Activated T-helper 17 cell treated with anti-CD3 and anti-CD28 coated beads, Interleukin-2, amount 50 U/mL, for 72 hours (primary cell): ENCODE measurements at places on chromosomes 7 and 10.
A peak's percentile ranks its signal among the peaks of the same experiment; 100 is the strongest.

DNA sequence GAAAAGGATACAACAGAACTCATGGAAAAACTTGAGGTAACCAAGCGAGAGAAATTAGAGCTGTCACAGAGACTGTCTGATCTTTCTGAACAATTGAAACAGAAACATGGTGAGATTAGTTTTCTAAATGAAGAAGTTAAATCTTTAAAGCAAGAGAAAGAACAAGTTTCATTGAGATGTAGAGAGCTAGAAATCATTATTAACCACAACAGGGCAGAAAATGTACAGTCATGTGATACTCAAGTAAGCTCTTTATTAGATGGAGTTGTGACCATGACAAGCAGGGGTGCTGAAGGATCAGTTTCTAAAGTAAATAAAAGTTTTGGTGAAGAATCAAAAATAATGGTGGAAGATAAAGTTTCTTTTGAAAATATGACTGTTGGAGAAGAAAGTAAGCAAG is 62.1 kb downstream of the AKAP9 start:
- peaks cover 70% of the 10 kb centered on the region for H3K36me3 ChIP-seq
- no peak overlapping the region for H3K27ac ChIP-seq
- no peak overlapping the region for H3K4me3 ChIP-seq
- H3K4me1 ChIP-seq: no peaks in the 10 kb centered on the region

DNA sequence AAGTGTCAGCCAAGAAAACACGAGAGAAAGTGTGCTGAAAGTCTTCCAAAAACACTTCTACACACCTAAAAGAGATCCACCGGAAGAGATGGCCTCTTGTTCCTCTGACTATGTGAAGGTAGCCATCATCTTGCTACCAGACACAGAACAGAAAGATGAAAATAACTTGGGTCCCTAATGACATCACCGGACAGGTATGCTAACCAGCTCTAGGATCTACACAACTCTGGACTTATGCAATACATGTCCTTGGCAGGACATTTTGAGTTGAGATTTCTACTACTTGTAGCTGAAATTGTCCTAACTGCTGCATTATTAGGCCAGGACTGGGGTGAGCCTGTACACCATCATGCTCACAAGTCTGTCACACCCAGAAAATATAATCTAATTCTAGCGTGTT is 358.7 kb downstream of the ELMO1 start:
- no peak for ATAC-seq
- no peaks in the 10 kb centered on the region for H3K27me3 ChIP-seq
- no peak overlapping the region for H3K4me3 ChIP-seq
- peaks cover 84% of the 10 kb centered on the region for H3K36me3 ChIP-seq
- no peak overlapping the region for H3K27ac ChIP-seq

GRCh38 chr7:113784956-113785355 is 133.9 kb downstream of the PPP1R3A start:
- H3K4me3 ChIP-seq: no peak overlapping the region
- ATAC-seq: no peak
- H3K27ac ChIP-seq: no peak overlapping the region
- H3K4me1 ChIP-seq: no peaks in the 10 kb centered on the region

- H3K4me3 ChIP-seq: no peak overlapping the region
- no peaks in the 10 kb centered on the region for H3K36me3 ChIP-seq
- H3K27me3 ChIP-seq: peaks cover 12% of the 10 kb centered on the region
- no peaks in the 10 kb centered on the region for H3K4me1 ChIP-seq
- no peak overlapping the region for H3K27ac ChIP-seq
- no peak for ATAC-seq
These were observed 170.8 kb downstream of the VPS50 start for GRCh38 chr7:93402944-93403343.

DNA sequence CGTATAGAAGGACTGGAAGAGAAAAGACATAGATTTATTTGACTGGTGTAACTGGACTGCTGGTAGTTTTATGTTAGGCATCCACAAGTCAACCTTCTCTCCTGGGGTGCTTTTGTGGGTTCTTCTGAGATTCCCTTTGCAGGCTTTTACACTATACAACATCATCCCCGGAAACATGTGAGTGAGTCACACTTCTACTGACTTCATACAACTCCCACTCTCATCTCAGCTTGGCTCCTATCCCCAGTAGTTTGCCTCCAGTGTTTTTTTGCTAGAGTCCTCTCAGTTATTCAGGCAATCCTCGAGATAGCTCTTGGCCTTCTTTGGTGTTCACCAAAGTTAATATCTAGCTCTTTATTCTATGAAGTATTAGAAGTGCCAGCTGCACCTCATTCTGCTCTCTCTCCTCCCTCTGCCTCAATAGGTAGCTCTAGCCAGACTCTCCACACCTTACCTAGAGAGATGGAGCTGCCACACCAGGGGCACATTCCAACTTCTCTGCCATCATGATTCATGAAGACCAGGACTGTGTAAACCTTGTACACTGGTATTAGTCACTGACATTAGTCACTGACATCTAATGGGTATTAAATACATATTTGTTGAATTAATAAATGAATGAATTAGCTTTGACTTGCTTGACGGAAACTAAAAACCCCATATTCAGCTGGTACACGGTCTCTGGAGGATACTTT is 281.9 kb downstream of the PPP1R3A start:
- H3K27ac ChIP-seq: no peak overlapping the region
- no peaks in the 10 kb centered on the region for H3K27me3 ChIP-seq
- H3K4me3 ChIP-seq: no peak overlapping the region
- no peak for ATAC-seq
- H3K36me3 ChIP-seq: no peaks in the 10 kb centered on the region
- no peaks in the 10 kb centered on the region for H3K4me1 ChIP-seq

DNA sequence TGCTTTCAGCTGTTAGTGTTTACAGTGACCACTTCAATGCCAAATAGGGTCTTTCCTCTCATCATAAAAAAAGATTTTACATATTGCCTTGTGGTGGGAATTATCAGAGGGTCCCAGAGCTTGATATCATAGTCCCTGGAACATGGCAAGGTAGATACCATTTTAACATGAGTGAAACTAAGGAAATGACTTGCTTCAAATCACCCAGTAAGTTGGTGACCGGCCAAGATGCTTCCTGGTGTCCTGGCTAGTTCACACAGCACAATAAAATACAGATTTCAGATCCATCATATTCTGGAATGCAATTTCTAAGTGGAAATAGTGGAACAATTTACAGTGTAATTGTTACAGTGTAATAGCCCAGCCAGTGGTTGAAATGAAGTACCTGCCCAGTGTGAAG is 36.6 kb downstream of the CNNM1 start:
- H3K36me3 ChIP-seq: no peaks in the 10 kb centered on the region
- peaks cover 32% of the 10 kb centered on the region for H3K27me3 ChIP-seq
- H3K4me3 ChIP-seq: no peak overlapping the region
- H3K27ac ChIP-seq: no peak overlapping the region
- ATAC-seq: no peak

- H3K4me3 ChIP-seq: peak overlapping the region; percentile 59
- H3K27me3 ChIP-seq: no peaks in the 10 kb centered on the region
- H3K4me1 ChIP-seq: peaks cover 54% of the 10 kb centered on the region
These were observed 5.8 kb downstream of the ITPRIP start for GRCh38 chr10:104332243-104333031.

DNA sequence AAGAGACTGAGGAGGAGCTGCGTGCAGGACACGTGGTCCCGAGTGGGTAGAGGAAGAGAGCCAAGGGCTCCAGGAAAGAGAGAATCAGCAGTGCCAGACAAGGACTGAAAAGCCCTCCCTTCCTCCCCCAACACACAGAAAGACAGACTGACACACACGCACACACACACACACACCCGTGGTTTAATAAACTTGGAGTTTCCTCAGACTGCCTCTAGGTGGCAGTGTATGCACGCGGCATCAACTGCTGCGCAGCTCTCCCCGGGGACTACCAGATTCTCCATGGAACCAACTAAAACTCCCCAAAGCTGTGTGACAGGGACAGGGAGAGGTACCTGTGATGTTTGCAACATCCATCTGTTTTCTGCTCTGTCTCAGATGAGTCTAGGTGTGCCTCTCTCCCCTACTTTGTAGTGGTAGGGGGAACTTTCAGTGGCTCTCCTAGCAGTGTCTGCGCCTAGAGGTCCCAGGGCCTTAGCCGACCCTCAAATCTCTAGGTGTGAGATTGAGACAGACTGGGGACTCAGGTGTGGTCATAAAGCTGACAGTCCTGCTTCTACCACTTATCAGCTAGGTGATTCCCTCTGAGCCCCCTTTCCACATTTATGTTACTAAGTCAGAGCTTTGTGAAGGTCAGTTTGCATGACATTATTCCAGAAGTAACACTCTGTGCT is 9.3 kb upstream of the TSPAN14 start:
- H3K27me3 ChIP-seq: no peaks in the 10 kb centered on the region
- H3K36me3 ChIP-seq: no peaks in the 10 kb centered on the region
- peak; percentile 79 for ATAC-seq
- H3K4me3 ChIP-seq: no peak overlapping the region
- H3K4me1 ChIP-seq: peaks cover 33% of the 10 kb centered on the region
- peak overlapping the region; percentile 85 for H3K27ac ChIP-seq

- H3K36me3 ChIP-seq: no peaks in the 10 kb centered on the region
- ATAC-seq: no peak
- peaks cover 3% of the 10 kb centered on the region for H3K27me3 ChIP-seq
- H3K4me3 ChIP-seq: peak overlapping the region; percentile 52
- H3K27ac ChIP-seq: peak overlapping the region; percentile 62
- H3K4me1 ChIP-seq: peaks cover 18% of the 10 kb centered on the region
These were observed 103.7 kb downstream of the PLXNA4 start for GRCh38 chr7:132472463-132473120.

- ATAC-seq: no peak
- no peak overlapping the region for H3K27ac ChIP-seq
- no peaks in the 10 kb centered on the region for H3K36me3 ChIP-seq
- no peaks in the 10 kb centered on the region for H3K4me1 ChIP-seq
These were observed 10.3 kb upstream of the PLAC9 start for GRCh38 chr10:80122110-80122710.

DNA sequence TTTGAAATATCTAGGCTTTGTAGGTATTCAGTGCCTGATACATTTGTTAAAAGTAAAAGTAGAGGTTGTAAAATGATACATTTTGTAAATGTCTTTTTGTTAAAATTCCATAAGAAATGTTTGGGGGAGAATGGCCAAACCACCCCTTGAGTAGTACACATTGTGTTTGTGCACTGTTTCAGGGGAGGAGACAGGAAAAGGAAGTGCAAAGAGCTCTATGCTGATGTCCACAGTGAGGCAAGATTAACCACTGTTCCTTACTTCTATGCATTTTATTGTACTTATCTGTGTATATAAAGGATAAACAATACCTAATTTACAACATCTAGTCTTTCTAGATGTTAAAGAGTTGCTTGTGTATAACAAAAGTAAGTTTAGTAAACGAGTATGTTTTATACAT is 7.4 kb upstream of the CYCS start:
- H3K4me1 ChIP-seq: peaks cover 13% of the 10 kb centered on the region
- no peak overlapping the region for H3K27ac ChIP-seq
- no peak for ATAC-seq

GRCh38 chr10:69397972-69398371 is 18.7 kb downstream of the TACR2 start:
- no peaks in the 10 kb centered on the region for H3K4me1 ChIP-seq
- H3K36me3 ChIP-seq: peaks cover 100% of the 10 kb centered on the region
- no peak for ATAC-seq
- no peaks in the 10 kb centered on the region for H3K27me3 ChIP-seq

DNA sequence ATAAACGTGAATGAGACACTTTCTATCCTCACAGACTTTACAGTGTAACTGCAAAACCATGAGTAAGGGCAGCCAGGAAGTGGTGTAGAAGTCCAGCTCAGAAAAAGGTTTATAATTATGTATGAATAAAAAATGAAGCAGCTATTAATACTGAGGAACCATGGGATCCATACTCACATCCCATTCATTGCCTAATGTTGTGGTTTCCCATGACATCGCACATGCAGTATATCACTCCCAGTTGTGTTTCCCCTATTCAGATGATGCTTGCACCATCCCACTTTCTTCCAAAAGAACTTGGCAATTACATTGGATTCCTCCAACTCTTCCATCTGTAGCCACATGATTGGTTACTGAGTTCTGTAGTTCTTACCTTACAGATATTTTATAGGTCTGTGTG is 74.5 kb upstream of the SEMA3D start:
- no peak for ATAC-seq
- no peak overlapping the region for H3K4me3 ChIP-seq
- no peaks in the 10 kb centered on the region for H3K27me3 ChIP-seq
- no peaks in the 10 kb centered on the region for H3K36me3 ChIP-seq
- no peaks in the 10 kb centered on the region for H3K4me1 ChIP-seq

GRCh38 chr10:60732807-60733516 is 45.3 kb upstream of the CDK1 start:
- H3K27ac ChIP-seq: peak overlapping the region; percentile 51
- H3K27me3 ChIP-seq: no peaks in the 10 kb centered on the region
- peaks cover 21% of the 10 kb centered on the region for H3K4me1 ChIP-seq
- peak overlapping the region; percentile 81 for H3K4me3 ChIP-seq
- peaks cover 2% of the 10 kb centered on the region for H3K36me3 ChIP-seq
- ATAC-seq: peak; percentile 68

DNA sequence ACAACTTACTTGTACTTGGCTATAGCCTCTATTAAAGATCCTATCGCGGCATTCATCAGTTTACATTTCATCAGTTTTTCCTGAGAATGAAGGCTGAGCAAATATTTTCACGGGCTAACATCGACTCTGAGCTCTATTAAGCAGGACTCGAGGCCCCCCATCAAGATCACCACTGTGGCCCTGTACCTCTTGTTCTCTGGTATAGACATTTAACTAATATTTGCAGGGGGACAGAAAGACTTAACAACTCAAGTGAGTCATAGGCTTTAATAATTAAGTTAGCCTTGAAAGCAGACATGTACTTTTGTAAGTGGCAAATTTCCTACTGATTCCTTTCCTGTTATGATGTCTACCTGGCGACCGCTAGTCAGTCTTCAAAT is 45.4 kb downstream of the DOCK4 start:
- H3K4me3 ChIP-seq: no peak overlapping the region
- ATAC-seq: no peak
- no peaks in the 10 kb centered on the region for H3K4me1 ChIP-seq
- no peaks in the 10 kb centered on the region for H3K36me3 ChIP-seq
- H3K27ac ChIP-seq: no peak overlapping the region

DNA sequence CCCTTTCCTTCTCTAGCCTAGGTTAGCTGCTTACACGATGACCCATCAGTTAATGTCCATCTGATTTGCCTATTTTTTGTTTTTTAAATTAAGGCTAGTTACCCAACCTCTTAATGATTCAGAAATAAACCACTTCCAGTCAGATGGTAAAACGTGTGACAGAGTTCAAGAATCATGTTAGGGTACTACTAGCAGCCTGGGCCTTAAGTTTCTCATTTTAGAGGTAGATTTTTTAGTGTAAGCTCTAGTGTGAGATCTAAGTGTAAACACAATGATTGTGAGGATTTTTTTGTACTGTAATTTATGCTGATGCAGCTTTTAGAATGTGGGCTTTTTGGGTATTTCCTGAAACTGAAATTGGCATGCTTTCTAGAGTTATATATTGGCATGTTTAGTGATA is 130.0 kb downstream of the CDK14 start:
- H3K36me3 ChIP-seq: no peaks in the 10 kb centered on the region
- no peak for ATAC-seq
- no peaks in the 10 kb centered on the region for H3K27me3 ChIP-seq
- no peaks in the 10 kb centered on the region for H3K4me1 ChIP-seq
- no peak overlapping the region for H3K4me3 ChIP-seq

- no peak for ATAC-seq
- no peak overlapping the region for H3K27ac ChIP-seq
- H3K4me3 ChIP-seq: no peak overlapping the region
- no peaks in the 10 kb centered on the region for H3K36me3 ChIP-seq
- no peaks in the 10 kb centered on the region for H3K4me1 ChIP-seq
These were observed 5.7 kb upstream of the ITIH2 start for GRCh38 chr10:7697426-7697825.
